Fibroblast of villous mesenchyme (primary cell): ENCODE measurements at places on chromosomes 5 and 9.
A peak's percentile ranks its signal among the peaks of the same experiment; 100 is the strongest.

DNA sequence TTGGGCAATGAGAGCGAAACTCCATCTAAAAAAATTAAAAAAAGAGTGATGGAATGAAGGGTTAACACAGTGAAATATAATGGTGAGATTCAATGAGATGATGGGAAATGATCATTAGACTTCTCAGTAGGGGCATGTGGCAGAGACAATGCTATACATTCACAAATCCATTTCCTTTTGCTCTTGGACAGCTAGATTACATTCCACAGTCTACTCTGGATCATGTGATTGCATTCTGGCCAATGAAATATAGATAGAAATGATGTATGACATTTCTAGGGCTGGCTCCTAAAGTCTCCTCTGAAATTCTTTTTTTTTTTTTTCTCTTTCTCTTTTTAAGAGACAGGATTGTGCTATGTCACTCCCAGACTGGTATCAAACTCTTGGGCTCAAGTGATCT, 3.8 kb upstream of the GALT start:
- no peak for DNase-seq

- DNase-seq = no peak
Measured at GRCh38 chr5:172505845-172506244, 51.5 kb upstream of the SH3PXD2B start.

DNA sequence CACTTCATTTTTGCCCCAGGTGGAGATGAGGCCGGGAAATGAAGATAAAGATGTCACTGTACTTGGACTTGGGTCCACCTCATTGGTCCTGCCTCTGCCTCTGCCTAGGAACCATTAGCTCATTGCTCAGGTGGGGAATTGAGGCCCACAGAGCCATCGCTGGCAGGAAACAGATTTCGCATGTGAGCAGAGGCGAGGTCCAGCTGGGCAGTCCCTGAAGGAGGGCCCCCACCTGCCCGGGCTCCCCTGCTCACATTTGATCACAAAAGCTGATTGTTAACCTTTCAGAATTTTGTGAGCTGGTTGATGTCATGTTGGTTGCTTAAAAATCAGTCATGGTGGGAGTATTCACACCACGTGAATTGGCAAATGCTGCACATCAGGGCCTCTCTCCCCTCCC, 273.8 kb upstream of the MVB12B start:
- DNase-seq = no peak

DNA sequence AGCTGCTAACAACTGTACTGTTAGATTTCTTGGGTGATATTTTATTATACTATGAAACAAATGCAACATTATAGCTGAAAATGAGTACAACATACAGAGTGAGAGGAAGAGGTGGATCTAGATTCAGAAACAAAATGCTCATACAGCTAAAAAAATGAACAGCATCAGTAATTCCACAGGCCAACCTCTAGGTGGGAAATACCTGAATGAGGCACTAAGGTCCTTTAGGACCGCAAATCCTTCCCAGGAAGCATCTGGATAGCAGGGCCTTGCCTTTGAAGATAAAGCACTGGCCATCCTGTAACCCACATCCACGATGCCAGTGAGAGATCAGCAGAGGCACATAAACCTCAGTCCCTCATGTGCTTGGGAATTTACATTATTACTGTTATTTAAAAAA, 310.8 kb downstream of the YTHDC2 start:
- DNase-seq = no peak

- peak; percentile 75 for DNase-seq
Measured at GRCh38 chr5:59746241-59746765, 147.2 kb downstream of the PDE4D start.

DNA sequence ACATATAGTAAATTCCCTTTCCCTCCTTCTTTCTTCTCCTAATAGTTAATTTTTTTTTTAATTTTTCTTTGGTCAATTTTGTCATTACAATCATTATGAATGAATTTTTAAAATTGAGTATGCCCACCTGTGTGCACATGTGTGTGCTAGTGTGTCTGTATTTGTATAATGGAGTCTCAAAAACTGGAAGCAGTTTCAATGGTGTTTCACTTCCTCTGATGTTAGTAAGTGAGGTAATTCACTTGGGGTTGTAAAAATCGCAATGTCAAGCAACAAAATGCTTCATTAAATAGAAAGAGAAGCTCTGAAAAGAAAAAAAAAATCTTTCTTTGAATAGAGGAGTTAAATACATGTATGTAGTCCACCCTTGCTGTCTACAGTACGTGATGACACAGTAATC, 1467.6 kb upstream of the NUDT12 start:
- no peak for DNase-seq

DNA sequence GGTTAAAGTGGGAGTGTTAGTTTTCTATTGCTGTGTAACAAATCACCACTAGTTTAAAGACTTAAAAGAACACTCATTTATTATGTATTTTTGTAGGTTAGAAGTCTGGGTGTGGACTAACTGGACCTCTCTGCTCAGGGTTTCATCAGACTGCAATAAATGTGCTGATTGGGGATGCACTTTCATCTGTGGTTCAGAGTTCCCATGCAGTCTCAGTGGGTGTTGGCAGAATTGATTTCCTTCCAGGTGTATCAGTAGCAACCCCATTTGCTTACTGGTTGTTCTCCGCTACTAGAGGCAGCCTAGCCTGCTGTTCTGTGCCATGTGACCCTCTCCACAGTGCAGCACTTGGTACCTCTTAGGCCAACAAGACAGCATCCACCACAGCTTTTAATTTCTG, 2200.5 kb downstream of the MAT2B start:
- no peak for DNase-seq

GRCh38 chr5:170619869-170620268, 116.0 kb downstream of the KCNIP1 start:
- DNase-seq = no peak

- no peak for DNase-seq
Measured at GRCh38 chr9:134986957-134987356, 69.2 kb upstream of the FCN1 start.

GRCh38 chr9:134473141-134474054, 147.1 kb downstream of the RXRA start:
- DNase-seq = no peak

GRCh38 chr5:75320371-75320770, 16.6 kb upstream of the HMGCR start:
- DNase-seq = no peak

DNA sequence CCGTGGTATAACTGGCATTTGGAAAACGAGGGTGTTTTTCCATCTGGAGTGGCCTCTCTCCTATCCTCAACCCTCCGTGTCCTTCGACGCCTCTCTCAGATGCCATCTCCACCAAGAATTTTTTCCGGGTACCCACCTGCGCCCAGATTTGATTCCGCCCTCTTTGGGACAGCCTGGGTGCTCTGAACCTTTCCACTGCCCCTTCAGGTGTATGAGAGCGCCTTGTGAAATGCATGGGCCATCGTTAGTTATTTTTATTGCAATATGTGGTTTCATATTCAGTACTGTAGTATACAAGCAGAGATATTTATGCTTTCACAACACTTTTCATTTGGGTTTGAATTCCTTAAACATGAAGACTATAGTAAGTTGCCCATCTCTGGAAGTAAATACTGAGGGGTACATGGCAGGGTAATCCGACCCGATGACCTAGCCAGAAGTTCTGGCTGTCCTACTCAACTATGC, 78.2 kb upstream of the IFNE start:
- peak; percentile 46 for DNase-seq

- DNase-seq = no peak
Measured at GRCh38 chr5:135020111-135020895, 13.7 kb downstream of the PITX1 start.

- DNase-seq = peak; percentile 61
Measured at GRCh38 chr9:21454149-21454548, 13.9 kb downstream of the IFNA1 start.

DNA sequence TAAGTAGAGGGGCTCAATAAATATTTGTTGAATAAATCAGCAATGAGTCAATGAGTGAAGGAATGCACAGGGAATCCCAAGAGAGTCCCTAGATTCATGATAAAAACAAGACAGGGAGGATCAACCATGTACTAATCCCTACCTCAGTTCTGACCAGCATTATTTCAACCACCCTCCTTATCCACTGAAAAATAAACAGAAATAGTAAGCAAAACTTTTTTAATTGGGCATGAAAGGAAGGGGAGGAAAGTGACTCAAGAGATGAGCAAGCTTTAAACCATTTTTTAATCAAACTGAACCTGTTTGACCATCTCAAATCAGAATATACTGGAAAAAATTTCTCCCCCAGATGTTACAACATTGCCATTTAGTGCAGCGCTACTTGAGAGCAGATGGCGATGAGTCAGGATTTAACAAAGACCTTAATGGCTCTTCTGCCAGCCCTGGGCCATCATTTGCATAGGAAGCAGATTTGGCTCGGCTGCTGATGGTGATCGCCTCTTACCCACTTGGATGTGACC, 194.8 kb upstream of the SLC30A5 start:
- DNase-seq = peak; percentile 77

DNA sequence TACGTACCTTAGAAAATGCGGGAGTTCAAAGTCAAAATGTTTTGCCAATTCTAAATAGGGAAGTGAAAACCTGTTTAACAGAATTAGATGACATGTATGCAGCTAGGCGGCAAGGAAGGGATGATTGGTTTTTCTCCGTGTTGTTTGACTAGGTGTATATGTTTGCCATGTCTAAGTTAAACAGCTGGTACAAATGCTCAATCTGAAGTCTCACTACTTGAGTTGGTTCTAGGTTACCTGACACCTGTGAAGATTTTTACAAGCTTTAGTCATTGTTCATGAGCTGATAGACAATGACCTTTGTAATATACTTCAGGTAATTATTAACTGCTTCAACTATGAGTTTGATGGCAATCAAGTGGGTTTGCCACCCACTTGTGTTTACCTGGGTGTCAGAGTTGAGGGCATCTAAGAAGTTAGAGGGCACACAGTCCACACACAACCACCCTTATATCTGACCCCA, 74.3 kb downstream of the SLC44A1 start:
- DNase-seq = no peak

DNA sequence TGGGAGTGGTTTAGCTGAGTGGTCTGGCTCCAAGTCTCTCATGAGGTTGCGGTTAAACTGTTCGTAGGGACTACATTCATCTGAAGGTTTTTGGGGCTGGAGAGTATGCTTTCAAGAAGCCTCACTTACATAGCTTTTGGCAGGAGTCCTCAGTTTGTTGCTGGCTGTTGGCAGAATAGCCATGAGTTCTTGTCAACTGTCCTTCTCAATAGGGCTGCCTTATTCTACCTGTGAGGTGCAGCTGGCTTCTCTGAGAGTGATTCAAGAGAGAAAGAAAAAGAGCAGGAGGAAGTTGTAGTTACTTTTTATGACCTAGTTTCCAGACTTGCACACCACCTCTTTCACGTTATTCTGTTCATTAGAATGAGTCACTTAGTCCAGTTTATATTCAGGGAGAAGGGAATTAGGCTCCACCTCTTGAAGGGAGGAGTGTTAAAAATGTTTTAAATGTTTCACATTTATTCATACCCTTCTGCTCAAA, 33.2 kb downstream of the YTHDC2 start:
- peak; percentile 80 for DNase-seq

GRCh38 chr5:164336906-164337305, 831.5 kb downstream of the MAT2B start:
- DNase-seq = no peak

- no peak for DNase-seq
Measured at GRCh38 chr5:57770039-57770438, 287.4 kb upstream of the ACTBL2 start.

GRCh38 chr9:91948597-91949391, 1.2 kb downstream of the ROR2 start:
- DNase-seq = peak; percentile 70

DNA sequence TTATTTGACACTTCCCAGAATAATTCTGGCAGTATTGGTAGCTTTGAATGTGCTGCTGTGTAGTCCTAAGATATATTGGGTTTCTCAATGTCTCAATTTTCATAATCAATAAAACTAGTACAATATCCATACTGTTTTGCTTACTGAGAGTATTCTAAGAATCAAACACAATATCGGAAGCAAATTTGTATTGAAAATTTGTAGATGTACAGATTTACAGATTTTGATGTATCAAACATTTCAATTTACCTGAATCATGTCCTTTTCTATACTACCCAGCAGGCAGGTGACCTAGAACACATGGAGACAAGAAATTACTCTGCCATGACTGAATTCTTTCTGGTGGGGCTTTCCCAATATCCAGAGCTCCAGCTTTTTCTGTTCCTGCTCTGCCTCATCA, at the start of gene OR13D1:
OR13D1 (plus strand) TSS at position 301 of the 400 bp plus-strand sequence; CDS start at position 301, 0 bp downstream.
- DNase-seq = no peak

GRCh38 chr9:114384836-114385396, 2.9 kb downstream of the AKNA start:
- DNase-seq = no peak

- no peak for DNase-seq
Measured at GRCh38 chr5:116495786-116496357, 78.8 kb downstream of the SEMA6A start.

- no peak for DNase-seq
Measured at GRCh38 chr5:163633926-163634460, 128.6 kb downstream of the MAT2B start.

GRCh38 chr5:59503220-59503619, 390.3 kb downstream of the PDE4D start:
- no peak for DNase-seq

- no peak for DNase-seq
Measured at GRCh38 chr5:38295751-38296150, 37.4 kb downstream of the EGFLAM start.

DNA sequence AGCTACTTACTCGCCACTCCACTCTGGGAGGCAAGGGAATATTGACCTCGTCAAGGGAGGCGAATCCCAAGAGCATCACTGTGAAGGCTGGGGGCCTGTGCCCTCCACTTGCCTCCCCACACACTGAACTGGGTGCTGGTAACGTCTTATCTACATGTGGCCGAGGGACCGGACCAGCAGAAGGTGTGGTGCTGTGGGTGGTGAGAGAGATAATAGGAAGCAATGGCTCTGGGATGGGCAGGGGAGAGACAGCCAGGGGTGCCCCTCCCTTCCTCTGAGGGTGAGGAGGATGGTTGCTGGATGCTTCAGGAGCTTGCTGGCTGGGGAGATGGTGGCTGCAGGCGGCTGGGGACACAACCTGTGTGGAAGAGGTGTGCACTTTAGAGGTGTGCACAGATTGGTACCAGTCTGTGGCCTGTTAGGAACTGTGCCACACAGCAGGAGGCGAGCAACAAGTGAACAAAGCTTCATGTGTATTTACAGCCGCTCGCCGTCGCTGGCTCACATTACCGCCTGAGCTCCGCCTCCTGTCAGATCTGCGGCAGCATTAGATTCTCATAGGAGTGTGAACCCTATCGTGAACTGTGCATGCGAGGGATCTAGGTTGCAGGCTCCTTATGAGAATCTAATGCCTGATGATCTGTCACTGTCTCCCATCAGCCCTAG, 100.3 kb downstream of the ENTREP1 start:
- DNase-seq = no peak

DNA sequence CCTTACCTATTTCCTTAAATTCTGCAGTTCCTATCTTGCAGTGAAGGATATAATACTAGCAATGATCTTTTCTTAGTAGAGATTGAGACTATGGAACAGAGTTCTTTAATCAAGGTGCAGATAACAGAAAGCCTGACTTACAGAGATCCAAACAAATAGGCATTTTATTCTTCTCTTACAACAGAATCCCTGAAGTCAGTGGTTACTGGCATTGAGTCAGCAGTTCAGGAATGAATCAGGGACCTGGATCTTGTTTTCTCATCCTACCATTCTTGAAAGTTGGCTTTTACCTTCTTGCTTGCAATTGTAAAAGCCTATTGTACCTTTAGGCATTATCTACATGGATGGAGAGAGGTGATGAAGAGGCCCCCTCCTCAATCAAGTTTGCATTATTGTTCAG, 47.5 kb upstream of the TLE4 start:
- DNase-seq = peak; percentile 1

GRCh38 chr9:71781391-71781790, 13.1 kb upstream of the CEMIP2 start:
- DNase-seq = no peak

- no peak for DNase-seq
Measured at GRCh38 chr5:145667742-145668141, 167.4 kb downstream of the PRELID2 start.

GRCh38 chr5:107646418-107646817, 24.3 kb downstream of the EFNA5 start:
- DNase-seq = no peak
